ENCODE measurements at places on chromosomes 1 and 21.

DNA sequence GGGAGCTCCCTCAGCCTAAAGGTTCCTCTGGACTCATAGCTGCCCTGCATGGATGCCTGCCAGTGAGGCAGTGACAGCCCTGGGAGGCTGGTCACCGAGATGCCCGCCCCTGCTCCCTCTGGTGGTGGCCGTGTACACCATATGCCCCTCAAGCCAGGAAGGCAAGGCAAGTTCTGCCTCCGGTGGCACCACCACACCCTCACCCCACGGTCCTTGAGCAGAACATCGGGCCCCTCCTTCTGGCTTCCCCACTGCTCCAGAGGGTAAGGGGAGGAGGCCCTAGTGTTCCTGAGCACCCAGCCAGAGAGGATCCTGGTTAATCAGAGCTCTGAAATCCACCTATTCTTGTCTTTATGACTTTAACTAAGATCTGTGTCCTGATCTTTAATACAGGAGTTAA is 1.5 kb upstream of the S100A14 start:
- peak; percentile 86 for DNase-seq

DNA sequence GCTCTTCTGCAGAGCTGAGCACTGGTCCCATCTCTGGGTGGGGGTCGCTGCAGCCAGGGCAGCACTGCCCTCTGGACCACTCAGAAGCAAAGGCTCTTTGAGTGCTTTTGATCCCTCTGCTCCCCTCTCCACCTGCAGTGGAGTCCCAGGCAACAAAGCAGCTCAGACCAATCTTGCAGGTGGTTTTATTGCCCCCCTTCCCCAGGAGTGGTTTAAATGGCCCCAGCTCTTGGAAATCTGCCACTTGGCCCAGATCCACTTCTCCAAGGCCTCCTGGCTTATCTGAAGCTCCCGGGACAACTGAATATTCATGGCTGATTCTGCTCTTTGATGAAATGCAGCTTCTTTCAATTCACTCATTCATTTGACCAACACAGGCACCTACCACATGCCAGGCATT is 2.7 kb downstream of the STUM start:
- DNase-seq, result no peak

GRCh38 chr1:42266253-42267135 is 68.5 kb downstream of the FOXJ3 start:
- DNase-seq, result no peak

- DNase-seq, result peak; percentile 34
These were observed 45.6 kb downstream of the ZNF281 start for GRCh38 chr1:200364091-200364759.

GRCh38 chr1:162069334-162070093 is at the start of gene NOS1AP:
Gene NOS1AP (plus strand): TSS chr1:162069691. CDS start chr1:162070178, 487 bp downstream.
- peak; percentile 83 for DNase-seq

GRCh38 chr21:45874716-45875415 is 106.7 kb upstream of the COL6A1 start:
- DNase-seq, result no peak

All from OCI-M1 (cell line).